ENCODE measurements at places on chromosomes 3 and 15.
A peak's percentile ranks its signal among the peaks of the same experiment; 100 is the strongest.

DNA sequence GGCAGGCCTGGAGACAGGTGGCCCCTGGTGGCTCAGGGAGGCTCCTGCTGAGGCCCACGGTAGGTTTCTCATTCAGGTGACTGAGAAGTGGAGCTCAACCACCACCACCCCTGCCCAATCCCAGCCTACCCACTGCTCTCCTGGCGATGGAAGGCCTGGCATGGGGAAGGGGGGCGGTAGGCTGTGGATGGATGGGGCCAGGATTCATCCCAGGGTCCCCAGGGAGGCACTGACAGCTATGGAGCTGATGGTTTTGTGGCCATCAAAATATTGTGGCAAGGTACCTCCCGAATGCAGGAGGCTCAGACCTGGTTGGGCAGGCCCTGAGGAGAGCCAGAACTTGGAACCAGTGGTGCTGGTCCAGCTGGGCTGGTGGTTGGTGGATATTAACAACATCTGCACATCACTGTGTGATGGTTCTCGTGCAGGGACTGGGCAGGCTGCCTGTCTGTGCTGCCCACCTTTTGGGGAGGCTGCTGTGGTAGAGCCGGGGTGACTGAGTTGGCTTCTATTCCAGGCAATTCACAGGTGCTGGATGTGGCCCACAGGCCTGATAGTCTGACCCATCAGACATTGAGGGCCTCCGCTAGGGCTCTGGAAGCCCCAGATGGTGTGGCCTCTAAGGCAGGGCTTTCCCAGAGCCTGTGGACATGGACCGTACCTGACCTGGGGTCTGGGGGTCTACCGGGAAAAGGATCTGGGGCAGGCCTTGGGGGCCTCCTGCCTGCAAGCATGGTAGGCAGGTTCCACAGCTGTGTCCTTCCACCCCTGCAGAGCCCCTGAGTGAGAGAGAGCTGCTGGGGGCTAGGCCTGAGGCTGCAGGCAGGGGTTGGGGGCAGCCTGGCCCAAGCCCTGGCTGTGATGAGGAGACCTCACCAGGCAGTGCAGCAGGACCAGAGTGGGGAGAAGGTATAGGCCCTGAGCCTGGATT, 3.4 kb downstream of the ZBTB47 start:
- DNase-seq: no peak

GRCh38 chr3:71208211-71209095, 375.1 kb downstream of the FOXP1 start:
- no peak for DNase-seq

GRCh38 chr3:14925729-14926591, 21.4 kb upstream of the NR2C2 start:
- DNase-seq: peak; percentile 78

GRCh38 chr3:191378142-191378812, 48.0 kb upstream of the UTS2B start:
- peak; percentile 68 for DNase-seq

DNA sequence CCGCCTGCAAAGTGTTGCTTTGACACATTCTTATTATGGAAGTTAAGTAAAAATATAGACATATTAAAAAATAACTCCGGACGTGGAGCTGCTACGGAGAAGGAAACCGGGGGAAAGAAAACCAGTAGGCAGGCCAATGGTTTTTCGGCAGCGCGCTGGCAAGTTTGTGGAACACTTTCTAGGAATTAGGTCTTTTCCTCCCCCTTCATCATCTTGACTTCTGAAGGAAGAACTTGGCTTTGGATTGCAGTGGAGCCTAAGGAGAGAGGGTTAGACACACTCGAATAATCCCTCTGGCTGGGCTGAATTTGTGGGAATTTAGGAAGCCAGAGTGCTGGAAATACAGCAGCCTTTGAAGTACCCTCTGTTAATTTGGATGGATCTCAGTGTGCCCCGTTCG, 317 bp downstream of the ROBO2 start:
- no peak for DNase-seq

DNA sequence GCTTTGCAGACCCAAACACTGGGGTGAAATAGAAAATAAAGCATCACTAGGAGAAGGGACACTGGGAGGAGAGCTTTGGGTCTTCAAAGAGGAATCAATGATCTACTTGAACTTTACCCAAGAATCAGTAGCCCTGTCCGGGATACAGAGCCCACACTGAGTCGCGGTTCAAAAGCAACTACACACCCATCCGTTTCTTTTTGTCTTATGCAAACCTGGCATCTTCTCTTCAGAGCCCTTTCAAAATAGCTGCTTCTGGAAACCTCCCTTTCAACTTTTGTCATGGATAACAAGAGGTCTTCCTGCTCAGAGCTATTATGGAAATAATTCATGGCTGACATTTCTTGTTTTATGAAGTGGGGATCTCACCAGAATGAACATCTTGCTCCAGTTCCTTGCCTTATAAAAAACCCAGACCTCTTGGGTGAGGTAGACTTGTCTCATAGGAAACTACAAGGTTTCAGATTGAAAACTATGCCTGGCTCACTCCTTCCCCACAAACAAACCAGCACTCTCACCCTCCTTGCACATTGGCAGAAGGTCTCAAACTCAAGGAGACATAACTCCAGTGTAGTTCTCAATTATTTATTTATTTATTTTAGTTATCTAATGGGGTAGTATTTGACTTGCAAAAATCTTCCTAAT, 115.1 kb upstream of the ARHGEF3 start:
- no peak for DNase-seq

- DNase-seq: peak; percentile 42
Measured at GRCh38 chr15:70833861-70834765, 19.8 kb downstream of the LARP6 start.

- no peak for DNase-seq
Measured at GRCh38 chr3:94356581-94356980, 293.7 kb downstream of the NSUN3 start.

DNA sequence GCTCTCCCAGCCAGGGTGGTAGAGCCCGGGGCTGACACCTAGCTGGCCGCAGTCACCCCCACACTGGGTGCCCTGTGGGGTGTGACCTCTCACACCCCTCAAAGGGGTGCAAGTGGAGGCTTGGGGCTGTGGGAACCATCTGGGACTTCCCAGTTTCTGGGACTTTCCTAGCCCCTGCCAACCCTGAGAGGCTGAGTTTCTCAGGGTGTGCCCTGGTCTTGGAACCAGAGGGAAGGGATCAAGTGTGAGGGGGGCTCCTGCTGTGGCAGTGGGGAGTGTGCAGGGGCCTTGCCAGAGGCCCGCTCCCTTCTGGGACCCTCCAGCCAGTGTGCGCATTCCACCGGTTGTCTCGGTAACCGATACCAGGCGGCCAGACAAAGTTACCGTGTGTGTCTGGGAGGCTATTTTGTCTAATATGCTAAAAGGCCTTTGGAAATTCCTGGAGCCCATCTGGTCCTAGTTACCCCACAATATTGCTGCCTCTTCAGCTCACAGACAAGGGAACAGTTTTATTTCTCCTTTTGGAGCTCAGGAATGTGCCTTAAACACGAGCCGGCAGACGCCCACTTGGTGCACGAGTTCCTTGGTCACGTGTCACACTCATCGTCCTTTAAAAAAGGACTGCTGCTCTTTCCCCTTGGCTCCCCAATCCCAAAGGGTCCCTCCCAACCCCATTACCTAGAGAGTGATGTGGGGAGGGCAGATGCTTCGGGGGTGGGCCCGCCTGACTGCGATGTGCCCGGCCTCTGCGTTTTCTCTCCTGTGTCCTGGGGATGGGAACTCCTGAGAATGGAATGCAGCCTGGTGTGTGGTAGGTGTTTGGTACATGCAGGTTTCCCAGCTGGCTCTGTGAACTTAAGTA, 33.2 kb downstream of the HDAC11 start:
- DNase-seq: peak; percentile 54

DNA sequence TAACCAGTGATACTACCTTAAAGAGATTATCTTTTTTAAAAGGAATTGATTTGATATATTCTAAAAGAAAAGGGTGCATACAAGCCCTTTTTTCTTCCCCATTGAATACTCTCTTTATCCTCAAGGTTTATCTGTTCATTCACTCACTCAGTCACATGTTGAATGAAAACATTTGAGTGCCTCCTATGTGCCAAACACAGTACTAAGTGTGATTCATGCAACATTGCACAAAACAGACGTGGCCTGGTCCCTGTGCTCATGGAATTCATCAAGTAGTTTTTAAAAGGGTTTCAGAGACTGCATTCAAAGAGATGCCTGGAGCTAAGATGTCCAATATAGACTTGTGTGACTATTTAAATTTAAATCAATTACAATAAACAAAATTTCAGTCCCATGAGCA, 462.2 kb upstream of the MDFIC2 start:
- DNase-seq: no peak

DNA sequence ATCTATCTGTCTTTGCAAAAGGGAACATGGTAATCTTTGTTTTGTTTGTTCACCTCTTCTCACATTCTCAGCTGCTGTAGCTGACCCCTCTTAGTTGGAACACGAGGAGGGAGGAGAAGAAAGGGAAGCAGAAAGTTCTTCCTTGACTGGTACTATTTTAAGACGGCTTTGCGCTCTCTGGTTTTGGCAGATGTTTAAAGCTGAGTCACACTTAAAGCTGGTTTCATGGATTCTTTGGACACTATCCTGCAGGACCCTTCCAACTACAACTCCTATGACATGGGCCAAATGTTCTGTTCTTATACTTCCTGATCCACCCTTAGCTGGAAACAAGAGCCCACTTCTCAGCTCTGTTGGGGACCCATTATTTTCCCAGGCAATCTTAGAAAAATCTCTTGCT, 40.6 kb upstream of the FXR1 start:
- peak; percentile 49 for DNase-seq

DNA sequence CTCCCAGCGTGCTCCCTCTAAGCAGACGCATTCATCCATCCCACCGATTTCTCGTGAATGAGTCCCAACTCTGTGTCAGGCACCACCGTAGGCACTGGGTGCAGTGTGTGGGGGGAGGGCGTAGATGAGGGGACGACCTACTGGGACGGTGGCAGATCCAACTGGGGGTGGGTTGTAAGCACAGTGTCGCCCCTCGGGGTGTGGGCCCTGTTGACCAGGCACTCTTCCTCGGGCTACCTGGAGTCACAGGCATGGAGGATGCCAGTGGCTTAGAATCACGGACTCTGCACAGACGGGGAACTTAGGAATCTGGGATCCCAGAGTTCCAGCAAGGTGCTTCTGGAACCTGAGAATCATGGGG, 66.2 kb downstream of the SLC6A6 start:
- no peak for DNase-seq

GRCh38 chr15:42138411-42138810, 18.0 kb downstream of the PLA2G4F start:
- no peak for DNase-seq

GRCh38 chr3:156792945-156793344, 33.2 kb upstream of the LEKR1 start:
- DNase-seq: no peak

GRCh38 chr3:25071846-25072245, 356.2 kb upstream of the RARB start:
- DNase-seq: no peak

DNA sequence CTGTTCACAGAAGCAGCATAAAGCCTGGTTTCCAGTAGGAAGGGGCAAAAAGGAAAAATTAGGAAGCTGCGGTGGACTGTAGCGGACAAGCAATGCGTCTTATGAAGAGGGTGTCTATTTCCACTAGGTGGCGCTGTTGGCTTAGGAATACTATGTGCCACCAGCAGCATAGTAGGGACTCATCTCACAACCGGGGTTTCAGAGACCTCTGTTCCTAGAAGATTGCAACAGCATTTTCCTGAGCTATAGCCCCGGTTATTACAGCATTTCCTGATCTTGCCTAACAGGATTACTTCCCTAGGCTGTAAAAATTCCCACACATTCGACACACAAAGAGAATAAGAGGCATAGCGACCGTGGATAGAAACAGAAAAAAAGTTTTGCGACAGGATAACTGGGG, 683.0 kb downstream of the TBL1XR1 start:
- no peak for DNase-seq

DNA sequence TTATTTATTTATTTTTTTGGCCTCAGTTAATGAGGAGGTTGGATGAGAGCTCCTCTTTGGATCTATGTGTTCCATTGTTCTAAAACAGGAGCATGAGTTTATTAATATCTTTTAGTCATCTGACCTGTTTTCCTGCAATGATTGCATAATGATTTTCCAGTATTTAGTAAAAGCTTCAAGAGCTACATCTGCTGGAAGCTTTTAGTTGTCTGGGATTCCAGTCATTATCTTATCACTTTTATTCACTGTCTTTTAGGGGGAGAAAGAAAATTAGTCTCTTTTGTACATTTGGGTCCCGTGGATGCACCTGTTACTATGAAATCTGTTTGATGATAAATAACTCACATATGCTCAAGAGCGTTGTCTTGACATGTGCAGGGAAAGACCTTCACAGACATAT, 1270.0 kb downstream of the ROBO1 start:
- peak; percentile 23 for DNase-seq

- no peak for DNase-seq
Measured at GRCh38 chr3:162334537-162334936, 837.9 kb downstream of the OTOL1 start.

DNA sequence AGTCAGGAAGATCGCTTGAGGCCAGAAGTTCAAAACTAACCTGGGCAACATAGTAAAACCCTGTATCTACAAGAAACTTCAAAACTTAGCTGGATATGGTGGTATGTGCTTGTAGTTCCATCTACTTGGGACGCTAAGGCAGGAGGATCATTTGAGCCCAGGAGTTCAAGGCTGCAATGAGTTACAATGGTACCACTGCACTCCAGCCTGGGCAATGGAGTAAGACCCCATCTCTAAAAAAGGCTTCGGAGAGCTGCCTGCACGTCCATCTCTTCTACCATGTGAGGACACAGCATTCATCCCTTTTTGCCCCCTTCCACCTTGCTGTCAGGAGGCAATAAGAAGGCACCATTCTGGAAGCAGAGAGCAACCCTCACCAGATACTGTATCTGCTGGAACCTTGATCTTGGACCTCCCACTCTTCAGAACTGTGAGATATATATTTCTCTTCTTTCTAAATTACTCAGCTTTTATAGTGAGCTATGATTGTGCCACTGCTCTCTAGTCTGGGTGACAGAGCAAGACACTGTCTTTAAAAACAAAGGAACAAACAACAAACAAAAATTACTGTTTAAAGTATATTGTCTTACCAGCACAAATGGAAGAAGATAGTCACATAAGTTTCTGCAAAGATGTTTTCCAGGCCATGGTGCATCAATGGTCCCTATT, 4.2 kb upstream of the BTLA start:
- DNase-seq: no peak

DNA sequence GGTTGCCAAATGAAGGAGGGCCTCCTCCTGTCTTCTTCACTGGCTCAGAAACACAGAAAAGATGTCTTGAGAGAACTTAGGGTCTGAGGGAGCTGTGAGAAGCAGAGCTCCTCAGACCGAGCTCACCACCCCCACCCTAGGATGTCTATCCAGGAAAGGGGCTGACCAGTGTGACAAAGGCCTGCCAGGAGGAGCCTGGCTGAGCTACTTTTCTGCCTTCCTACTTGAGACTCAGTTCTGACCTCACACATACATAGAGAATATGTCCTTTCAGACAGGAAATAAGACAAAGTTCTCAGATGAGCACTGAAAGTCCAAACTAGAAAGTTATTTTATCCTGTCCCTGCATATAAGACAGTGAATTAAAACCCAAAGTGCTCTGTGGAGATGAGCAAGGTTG, 54.5 kb downstream of the KIF9 start:
- no peak for DNase-seq

Measured in umbilical cord (tissue), 2 donors.